Osteocyte (in vitro differentiated cells): ENCODE measurements at places on chromosomes 5 and 9.

DNA sequence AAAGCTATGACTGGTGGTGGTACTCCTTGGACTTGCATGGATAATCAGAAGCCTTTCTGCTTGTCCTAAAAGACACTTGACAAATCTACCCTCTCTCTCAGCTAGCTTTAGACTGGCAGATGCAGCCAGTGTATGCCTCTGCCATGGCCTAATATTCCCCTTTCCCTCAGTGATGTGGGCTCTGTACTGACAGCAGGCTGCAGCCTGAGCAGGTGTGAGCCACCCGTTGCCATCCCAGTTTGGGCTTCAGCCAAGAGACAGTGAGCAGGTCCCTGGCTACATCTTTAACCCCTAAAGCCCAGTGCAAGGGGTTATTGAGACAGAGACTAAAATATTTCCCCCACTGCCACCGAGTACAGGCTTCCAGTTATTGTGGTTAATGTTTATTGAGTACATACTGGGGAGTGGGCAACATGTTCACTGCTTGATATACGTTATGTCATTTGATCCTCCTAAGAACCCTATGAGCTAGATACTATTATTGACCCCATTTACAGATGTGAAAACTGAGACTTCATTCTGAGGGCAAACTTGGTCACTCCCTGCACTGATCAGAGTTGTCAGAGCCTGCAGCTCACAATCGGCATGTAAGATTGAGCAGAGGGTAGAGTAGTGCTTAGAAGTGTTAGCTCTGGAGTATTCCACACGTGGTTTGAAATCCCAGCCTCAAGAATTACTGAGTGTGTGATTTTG is 254.2 kb downstream of the ARHGAP26 start:
- no peak for DNase-seq

DNA sequence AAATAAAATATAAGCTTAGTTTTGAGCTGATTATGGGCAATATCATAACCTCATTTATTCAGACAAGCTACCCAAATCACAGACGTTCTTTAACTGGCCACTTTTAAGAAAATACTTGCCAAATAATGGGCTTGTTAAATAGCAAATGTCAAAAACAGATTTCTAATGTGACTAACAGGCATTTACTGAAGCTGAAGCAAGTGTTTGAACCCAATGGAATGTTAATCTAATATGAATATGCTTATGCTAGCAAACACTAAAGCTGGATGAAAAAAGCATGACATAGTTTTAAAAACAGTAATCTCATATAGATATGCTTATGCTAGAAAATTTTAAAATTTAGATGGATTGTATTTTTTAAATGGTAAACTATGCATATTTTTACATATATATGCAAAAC is 411.6 kb upstream of the PTGER4 start:
- DNase-seq, result no peak

- DNase-seq, result no peak
Observed at GRCh38 chr9:37948417-37948980, 44.6 kb upstream of the SLC25A51 start.

GRCh38 chr5:147432323-147432722 is 77.5 kb downstream of the DPYSL3 start:
- DNase-seq, result no peak

DNA sequence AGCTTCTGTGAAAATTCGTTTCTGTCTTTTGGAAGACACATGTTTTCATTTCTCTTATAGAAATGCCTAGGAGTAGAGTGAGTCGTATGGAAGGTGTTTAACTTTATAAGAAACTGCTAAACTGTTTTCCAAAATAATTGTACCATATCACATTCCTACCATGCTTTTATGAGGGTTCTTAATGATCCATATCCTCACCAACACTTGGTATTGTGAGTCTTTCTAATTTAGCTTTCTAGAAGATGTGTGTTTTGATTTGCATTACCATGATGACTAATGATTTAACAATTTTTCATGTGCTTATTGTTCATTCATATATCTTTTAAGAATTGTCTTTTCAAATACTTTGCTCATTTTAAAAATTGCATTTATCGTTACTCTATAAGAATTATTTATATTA is 223.6 kb downstream of the COMMD10 start:
- DNase-seq, result no peak

- DNase-seq, result no peak
Observed at GRCh38 chr5:127320032-127320965, 29.7 kb downstream of the MEGF10 start.

DNA sequence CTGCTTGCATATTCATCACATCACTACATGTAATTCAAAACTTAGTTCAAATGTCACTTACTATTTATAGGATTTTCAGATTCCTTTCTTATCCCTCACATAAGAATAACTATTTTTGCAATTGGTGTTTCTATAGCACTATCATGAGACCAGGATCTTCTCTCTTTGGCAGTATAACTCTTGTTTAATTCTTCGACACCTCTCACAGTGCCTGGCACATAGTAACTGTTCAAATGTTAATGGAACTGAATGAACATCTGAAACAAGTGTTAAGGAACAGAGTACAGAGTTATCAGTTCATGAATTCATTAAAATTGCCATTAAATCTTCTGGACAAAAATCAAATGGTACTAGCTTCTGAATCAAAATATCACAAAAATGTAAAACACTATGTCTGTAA is 40.0 kb downstream of the FBXL17 start:
- DNase-seq, result no peak

GRCh38 chr5:144336191-144336961 is 165.7 kb downstream of the KCTD16 start:
- no peak for DNase-seq

DNA sequence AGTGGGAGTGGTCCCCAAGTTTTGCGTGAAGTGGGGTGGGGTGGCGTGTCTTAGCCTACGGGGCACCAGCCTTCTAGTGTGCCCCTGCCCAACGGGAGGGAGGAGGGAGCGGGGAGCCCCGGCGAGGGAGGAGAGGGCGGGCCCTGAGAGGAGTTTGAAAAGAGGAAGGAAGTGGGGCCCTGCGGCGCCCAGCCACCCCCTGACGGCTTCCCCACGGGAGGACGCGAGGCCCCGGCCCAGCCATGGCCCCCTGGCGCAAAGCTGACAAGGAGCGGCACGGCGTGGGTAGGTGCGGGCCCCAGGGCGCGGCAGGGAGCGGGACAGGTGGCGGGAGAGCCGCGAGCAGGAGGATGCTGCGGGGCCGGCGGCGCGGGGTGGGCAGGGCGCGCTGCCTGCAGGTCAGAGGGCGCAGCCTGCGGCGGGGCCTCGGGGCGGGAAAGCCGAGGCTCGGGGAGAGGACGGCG is at the start of gene DOCK2:
Gene DOCK2, plus strand, starts transcription at position 191 of the 464 bp plus-strand sequence. Its CDS starts 52 bp downstream, at position 243.
- DNase-seq, result no peak

GRCh38 chr5:54221135-54221534 is 89.2 kb downstream of the ARL15 start:
- DNase-seq, result no peak
